ENCODE measurements at places on chromosomes 6 and 20. TPM values are rescaled to one million over a fixed set of nuclear protein-coding genes. Genes with fewer than 3 reads are reported as not detected.

PROCR gene
- total RNA-seq: 1.7 TPM

GRCh38 chr20:47160992-47161391, 195.5 kb downstream of the ZMYND8 start:
- DNase-seq: no peak

DST gene
- total RNA-seq: 11.2 TPM

- no peak for DNase-seq
Measured at GRCh38 chr20:6811262-6812035, 44.0 kb downstream of the BMP2 start.

TUBE1 gene
- total RNA-seq: 76.6 TPM

DNA sequence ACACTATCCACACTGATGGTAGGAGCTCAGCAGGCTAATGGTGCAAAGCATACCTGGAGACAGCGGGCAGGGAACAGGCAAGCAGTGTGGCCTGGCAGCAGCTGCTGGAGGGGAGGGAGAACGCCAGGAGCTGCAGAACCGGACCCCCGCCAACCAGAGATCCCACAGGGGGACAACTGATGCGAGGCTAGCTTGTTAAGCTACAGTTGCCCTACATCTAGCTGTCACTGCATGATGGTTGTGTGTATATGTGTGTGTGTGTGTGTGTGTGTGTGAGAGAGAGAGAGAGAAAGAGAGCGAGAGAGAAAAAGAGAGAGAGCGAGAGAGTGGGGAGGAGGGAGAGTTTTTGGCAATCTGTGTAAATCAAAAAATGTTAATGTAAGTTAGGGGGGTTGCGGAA, 69.7 kb upstream of the NHSL1 start:
- DNase-seq: no peak

DNA sequence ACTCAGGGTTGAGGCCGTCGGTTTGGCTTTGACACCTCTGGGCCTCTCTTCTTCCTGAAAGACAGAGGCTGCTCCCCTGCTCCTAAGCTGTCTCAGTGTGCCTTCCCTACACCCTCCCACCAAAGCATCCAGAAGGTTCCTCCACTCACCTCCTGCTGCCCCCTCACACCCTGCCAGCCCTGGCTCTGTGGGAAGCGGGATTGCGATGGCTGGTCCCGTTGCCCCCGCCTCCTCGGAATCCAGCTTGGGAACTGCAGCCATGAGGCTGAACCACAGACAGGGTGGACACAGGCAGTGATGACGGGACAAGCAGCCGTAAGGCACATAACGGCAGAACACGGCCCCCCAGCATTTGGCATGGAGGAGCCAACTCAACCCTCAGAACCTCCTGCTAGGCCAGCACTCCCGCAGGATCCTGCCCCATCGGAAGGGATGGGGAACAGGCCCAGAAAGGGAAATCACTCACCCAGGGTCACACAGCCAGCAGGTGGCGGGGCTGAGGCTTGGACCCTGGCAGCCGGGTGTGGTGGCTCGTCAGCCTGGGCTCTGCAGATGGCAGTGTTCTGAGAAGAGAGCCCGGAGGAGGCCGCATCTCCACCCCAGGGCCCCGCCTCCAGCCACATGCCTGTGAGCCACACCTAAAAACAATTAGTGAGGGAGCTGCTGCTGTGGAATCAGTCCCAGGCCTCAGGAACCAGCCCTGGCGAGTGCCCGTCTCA, 139.6 kb downstream of the PHACTR3 start:
- DNase-seq: no peak

ZNF184 gene
- total RNA-seq: 12.3 TPM

GRCh38 chr20:52869276-52869675, 102.9 kb upstream of the TSHZ2 start:
- DNase-seq: no peak

DNA sequence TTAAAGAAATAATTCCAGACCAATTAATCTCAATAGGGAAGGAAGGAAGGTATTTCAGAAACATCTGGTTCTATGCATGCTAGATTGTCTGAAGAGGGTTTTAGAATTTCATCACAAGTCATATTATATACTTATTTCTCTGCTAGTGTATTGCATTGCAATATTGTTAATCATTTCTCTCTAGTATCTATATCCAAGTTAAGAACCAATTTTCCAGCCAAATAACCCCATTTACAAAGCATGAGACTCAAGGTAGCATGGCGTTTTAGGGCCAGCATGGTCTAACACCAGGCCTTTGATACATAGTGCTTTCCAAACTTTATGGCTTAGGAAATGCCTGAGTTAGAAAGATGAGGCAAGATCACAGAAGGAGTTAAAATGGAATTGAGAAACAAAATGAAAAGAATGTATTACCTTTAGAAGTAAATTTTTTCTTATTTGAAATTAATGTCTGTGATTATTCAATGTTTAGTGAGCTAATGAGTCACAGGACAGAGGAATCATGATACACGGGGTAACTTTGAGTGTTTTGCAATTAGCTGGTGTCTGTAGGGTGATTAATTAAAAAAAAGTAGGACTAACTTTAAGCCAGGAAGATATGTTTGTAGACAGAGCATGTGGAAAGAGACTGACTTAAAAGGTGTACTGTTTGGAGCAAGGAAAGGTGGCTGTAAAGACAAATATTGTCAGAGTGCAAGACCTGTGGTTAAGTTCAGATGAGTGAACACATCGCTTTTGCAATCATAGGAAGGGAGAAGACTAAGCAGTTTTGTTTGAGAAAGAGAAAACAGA, 1006.2 kb upstream of the CITED2 start:
- no peak for DNase-seq

GRCh38 chr6:7731294-7731693, 5.4 kb downstream of the BMP6 start:
- DNase-seq: no peak

EYS gene
- total RNA-seq: not detected

DNA sequence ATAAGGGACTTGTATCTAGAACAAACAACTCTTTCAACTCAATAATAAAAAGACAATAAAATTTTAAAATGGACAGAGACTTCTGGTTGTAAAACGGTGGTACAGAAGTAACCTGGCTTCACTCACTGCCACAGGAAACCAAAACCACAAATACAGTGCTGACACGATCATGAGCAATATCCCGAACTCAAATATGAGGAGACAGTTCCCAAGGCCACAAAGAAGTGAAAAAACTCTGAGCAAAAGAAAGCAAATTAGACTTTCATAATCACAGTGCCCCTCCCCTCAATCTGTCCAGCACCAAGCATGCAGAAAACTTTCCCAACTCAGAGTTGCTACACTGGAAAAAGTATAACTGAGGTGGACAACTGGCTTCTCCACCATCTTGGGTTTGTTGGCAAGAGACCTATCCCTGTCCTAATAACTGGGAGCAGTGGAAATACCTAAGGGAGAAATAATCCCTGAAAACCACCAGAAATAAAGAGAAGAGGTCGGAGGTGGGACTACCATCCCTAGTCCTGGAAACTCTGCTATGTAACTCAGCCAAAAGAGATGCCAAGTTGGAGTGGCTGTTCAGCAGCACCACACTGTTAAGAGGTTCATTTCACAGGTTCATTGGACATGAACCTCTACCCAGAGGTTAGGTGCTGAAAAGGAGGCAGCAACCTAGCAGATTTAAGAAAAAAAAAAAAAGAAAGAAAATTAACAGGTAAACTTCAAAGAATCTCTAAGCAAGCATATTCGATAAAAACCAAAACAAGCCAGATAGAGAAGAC, 55.5 kb downstream of the REV3L start:
- DNase-seq: peak; percentile 27
